ENCODE measurements at places on chromosomes 2 and 18.

- DNase-seq = no peak
Measured at GRCh38 chr2:234001380-234002160, 48.9 kb upstream of the SPP2 start.

GRCh38 chr2:56671973-56672569 is 488.3 kb downstream of the CCDC85A start:
- no peak for DNase-seq

- DNase-seq = no peak
Measured at GRCh38 chr2:118055512-118056164, 32.6 kb upstream of the INSIG2 start.

DNA sequence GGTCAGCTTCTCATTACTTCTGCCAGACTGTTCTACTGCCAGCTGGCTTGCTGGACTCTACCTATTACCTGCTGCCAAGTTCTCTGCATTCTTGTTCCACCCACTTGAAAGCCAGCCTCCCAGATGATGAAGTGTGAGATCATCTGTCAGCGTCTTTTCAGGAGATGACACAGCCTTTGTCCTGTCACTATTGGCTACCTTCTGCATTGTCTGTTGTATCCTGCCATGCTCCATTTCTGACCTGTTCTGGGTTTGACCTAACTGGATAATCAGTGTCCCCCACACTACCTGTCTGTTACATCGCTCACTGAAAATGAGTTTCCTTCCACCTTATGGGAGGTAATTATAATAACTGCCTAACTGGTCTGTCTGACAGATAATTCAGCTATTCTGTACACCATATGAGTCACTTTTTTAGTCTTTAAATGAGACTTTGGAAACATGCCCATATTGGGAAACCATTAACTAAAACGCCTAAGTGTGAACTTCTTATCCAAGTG is 520.6 kb downstream of the METTL4 start:
- no peak for DNase-seq

GRCh38 chr2:188414411-188414810 is 122.7 kb downstream of the GULP1 start:
- no peak for DNase-seq

DNA sequence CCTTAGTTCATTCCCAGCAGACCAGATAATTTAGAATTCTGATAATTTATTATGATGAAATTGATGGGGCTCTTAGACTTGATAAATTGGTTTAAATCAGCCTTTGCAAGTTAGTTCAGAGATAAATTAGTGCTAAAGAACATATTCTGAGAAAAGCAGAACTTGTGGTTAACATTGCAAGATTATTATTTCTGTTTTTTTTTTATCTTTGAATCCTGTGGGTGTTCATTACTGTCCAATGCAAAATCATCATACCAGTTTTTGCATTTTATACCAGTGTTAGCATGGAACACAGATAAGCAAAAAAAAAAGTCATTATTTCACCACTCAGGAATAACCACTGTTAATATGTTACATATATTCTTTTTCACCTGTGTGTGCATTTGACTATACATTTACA is 9.1 kb downstream of the SEPTIN2 start:
- no peak for DNase-seq
